T-helper 2 cell treated with Interferon-gamma antibody and Interleukin-4, amounts not matched to agents 5 μg/mL and 100 μg/mL, for 36 hours (primary cell): ENCODE measurements at places on chromosomes 5 and 9.

- DNase-seq, result no peak
Measured at GRCh38 chr5:137700282-137700680, 35.6 kb downstream of the KLHL3 start.

DNA sequence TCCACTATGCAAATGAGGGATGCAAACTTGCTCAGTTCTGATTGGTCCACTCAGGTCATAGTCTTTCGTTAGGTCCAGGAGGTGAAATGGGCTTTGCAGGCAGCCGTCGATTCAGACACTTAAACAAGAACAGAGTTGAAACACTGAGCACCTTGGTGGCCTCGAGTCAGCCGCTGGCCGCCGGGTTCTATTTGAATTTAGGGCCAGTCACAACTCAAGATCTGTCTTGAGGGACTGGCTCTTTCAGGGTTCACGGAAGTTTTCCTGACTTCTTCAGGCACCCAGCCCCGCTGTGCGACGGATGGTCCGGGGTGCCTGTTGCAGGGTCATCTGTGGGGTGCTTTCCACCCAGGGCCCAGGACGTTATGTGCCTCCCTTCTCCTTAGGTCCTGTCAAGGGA is 412.8 kb upstream of the IRX4 start:
- no peak for DNase-seq

GRCh38 chr5:72507231-72507906 is at the start of gene ZNF366:
TSS of gene ZNF366 (minus strand) at chr5:72507410. CDS start at chr5:72461496, 45,914 bp downstream.
- no peak for DNase-seq

- DNase-seq, result no peak
Measured at GRCh38 chr9:1058826-1059487, 8.8 kb downstream of the DMRT2 start.

DNA sequence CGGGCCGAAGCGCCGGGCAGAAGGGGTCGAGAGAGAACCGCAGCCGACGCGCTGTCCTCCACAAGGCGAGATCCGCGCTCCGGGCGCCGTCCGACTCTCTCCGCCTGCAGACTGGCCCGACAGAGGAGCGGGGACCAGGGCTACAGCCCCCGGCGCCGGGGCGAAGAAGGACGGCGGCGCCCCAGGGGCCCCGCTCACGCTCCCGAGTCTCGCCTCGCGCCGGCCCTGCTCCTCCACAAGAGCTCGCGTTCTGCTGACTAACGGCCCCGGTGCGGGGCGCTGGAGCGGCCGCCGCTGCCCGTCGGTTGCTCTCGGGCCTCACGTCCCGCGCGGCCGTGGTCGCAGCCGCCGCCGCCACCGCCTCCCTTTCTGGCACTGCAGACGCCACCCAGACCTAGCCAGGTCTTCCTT is 338 bp downstream of the ABHD17B start:
- no peak for DNase-seq

GRCh38 chr9:134290603-134291451 is 35.4 kb upstream of the RXRA start:
- no peak for DNase-seq

DNA sequence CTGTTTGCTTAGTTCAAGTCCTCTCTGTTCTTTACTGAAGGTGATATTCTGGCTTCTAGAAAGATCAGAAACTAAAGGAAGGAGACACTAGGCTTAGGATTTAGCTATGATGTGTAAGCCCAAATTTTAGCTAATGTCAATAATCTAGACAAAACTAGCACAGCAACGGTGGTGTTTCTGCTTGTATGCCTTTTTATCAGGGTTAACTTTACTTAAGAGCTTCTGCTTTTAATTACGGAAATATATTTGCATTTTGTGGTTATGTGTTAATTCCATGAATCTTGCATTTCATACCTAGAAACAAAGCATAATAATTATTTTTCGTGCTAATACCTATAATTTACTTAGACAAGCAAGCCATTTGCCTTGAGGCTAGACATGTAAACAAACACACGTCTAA is 96.1 kb downstream of the PAX5 start:
- no peak for DNase-seq

DNA sequence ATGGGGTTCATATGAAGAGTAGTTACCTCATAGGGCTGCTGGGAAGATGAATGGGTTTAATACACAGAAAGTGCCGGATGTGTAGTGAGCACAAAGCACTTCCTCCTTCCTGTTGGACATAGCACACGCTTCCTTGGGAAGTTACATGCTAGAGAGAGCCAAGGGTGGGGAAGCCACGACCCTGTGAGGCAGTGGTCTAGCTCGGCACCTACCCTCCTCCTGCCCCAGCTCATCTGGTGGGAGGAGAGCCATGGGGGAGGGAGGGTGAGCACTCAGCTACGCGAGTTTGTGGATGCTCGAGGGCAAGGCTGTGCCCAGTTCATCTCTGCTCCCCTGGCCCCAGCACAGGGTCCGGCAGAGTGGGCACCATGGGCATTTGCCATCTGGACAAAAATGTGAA is 43.6 kb upstream of the NEK6 start:
- no peak for DNase-seq

- DNase-seq, result no peak
Measured at GRCh38 chr5:149380466-149381121, 1.5 kb upstream of the IL17B start.

DNA sequence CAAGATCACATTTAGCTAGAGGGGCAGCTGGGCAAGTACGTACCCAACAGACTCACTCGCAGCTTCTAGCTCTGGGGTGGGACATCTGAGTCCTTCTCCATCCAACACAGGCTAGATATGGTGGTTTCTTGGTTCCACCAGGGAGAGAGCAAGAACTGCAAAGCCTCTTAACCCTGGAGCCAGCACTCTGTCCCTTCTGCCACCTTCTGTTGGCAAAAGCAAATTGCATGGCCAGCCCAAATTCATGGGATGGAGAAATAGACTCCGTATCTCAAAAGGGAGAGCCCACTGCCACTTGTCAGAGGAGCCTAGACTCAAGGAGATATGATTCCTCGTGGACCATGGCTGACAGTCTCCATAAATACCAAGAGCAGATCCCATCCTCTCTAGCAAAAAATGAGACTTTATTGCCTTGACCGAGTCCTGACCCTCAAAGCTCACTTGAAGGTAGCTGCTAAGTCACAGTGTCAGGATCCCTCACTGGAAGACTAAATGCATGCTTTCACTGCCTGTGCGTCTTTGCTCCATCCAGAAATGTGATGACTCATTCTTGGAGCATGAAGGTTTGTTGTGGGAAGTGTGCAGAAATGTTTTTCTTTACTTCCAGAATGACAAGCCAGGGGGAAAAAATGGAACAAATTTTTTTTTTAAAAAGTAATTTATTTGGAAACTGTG is 28.8 kb upstream of the ROR2 start:
- DNase-seq, result no peak

DNA sequence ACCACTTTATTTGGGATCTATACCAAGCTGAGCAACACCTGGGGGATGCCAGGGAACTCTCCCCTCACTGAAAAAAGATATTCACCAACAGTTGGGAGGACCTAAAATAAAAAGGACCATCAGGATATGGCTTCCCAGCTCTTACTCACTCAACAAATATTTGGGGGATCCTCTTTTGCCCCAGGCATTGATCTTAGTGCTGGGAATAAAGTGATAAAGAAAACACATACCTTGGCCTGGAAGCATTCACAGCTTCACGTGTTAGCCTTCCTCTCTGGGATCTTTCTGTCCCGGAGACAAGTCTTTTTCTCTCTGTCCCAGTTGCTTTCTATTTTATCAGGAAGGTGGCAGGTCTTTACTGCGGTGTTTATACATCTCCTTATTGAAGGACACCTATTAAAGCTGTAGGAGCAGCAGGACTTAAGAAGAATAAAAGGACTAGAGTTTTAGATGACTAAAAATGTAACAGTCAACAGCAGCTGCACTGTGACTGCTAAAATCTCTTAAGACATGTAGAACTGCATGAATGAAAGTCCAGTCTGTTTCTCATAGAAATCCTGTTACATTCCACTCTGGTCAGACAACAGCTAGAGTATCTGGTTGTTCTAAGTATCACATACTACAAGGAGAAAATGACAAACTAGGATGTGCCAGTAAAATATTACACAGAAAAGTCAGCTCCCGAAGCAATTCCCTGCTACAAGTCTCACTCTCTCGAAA is 90.0 kb upstream of the ITGA2 start:
- DNase-seq, result no peak

- DNase-seq, result no peak
Measured at GRCh38 chr5:36728697-36729543, 122.5 kb downstream of the SLC1A3 start.

GRCh38 chr5:41681840-41682239 is 171.4 kb upstream of the PLCXD3 start:
- no peak for DNase-seq

DNA sequence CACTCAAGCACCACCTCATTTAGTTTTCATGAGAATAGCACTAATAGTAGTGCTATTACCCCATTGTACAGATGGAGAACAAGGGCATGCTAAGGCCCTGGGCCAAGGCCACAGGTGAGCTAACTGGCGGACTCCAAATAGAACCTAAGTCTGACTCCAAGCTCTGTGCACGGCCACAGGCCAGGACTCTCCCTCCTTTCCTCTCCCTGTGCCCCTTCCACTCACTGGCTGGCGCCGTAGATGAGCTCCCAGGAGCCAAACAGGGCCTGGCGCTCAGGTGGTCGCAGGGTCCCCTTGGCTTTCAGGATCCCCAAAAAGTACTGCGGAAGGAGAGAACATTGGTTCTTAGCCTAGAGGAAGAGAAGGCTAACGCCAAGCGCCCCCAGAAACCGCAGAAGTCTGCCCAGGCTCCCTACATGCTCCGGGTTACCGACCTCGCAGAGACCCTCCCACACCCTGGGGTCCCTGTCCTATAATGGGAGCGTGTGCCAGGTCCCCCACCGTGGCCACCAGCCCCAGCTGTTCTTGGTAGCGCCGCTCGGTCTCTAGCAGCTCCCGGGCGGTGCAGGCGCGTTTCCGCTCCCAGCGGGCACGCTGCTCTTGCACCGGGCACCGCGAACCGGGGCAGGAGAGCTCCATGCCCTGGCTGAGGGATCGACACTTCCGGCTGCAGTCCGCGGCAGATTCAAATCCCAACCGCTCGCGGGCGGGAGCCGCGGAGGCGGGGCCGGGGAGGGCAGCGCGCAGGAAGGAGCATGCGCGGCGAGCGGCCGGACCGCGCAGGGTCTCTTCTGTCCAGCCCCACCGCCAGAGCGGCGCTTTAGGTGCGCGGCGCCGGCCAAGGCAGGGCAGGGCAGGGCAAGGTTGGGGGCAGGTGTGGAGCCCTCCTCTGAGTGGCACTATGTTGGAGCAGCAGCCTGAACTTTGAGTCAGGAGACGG is at the start of gene ARHGEF39:
Gene ARHGEF39 (minus strand): TSS at position 665 of the 940 bp plus-strand sequence. CDS start 26 bp downstream, at position 639.
- DNase-seq, result peak; percentile 87

DNA sequence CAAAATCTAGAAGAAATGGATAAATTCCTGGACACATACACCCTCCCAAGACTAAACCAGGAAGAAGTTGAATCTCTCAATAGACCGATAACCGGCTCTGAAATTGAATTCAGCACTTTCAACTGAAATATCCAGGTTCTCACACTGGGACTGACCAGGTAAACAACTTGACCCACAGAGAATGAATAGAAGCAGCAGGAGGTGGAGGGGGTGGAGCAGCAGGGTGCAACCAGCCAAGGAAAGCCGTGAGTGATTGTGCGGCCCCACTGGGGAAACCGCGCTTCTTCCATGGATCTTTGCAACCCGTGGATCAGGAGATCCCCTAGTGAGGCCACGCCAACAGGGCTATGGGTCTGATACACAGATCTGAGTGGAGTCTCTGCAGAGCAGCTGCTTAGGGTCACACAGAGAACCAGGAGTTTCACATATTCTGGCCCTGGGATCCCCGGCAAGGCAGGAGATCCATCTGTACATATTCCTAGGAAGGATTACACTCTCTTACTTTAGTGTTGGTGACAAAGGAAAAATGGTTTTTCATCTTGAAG is 181.5 kb downstream of the SLCO4C1 start:
- DNase-seq, result no peak

GRCh38 chr5:64497386-64497785 is 8.4 kb upstream of the RGS7BP start:
- no peak for DNase-seq

- no peak for DNase-seq
Measured at GRCh38 chr5:102539996-102540728, 41.4 kb upstream of the SLCO6A1 start.

DNA sequence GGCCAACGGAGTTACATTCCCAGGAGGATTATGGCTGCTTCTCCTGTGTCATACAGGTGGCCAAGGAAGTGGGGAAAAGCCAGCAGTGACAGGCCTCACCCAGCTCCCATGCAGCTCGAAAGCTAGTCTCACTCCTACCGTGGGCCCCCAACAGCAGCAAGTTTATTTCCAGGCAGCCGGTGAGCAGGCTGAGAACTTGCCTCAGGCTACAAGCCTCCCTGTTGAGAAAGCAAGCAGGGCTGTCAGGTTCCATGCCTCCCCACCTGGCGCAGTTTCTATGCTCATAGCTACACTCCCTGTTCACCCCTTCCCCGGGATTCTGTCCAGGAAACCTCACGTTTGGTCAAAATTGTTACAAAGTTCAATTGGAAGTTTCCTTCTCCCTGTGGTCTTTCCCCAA is 27.5 kb upstream of the DNAH5 start:
- DNase-seq, result no peak

DNA sequence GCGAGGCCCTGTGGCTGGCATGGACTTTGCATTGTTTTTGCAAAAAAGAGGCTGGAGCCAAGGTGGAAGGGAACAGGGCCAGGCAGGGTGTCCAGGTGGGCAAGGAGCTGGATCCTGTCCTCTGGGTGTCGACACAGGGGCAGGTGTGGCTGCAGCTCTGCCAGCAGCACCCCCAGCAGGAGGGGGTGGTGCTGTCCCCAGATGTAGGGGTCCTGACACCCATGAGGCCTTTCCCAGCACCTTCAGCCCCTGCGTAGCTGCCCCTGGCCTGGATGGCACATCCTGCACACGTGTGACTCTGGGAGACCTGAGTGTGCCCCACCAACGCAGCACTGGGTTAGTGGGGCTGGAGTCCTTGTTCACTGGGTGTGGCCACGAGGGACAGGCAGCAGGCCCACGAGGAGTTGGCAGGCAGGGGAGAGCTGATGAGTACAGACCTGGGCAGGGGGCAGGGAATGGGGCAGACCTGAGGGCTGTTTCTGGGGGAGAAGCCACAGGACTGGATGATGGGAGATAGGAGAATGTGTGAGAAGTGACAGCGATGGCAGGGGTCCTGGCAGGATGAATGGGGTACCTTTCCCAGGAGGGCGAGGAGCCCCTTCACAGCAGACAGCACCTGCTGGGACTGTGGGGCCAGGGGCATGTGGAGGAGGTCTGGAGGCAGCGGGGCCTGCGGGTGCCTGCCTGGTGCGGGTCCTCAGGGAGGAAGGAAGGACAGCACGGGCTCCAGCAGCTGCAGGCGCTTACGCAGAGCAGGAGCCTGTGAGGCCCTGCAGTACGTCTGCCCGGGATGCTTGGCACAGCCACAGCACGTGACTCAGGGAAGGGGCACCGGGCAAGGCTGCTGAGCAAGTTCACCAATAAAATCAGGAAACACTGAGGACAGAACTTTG is 3.6 kb upstream of the RASGEF1C start:
- no peak for DNase-seq

GRCh38 chr9:3848445-3849114 is 322.8 kb upstream of the RFX3 start:
- DNase-seq, result no peak

- no peak for DNase-seq
Measured at GRCh38 chr5:36395260-36395659, 93.6 kb upstream of the RANBP3L start.

GRCh38 chr9:106897751-106898150 is 34.8 kb downstream of the ZNF462 start:
- no peak for DNase-seq
